RCC 7860 (cell line): ENCODE measurements at places on chromosomes 13 and 19.

- DNase-seq = no peak
These were observed 379.6 kb downstream of the SLITRK6 start for GRCh38 chr13:85419611-85420010.

DNA sequence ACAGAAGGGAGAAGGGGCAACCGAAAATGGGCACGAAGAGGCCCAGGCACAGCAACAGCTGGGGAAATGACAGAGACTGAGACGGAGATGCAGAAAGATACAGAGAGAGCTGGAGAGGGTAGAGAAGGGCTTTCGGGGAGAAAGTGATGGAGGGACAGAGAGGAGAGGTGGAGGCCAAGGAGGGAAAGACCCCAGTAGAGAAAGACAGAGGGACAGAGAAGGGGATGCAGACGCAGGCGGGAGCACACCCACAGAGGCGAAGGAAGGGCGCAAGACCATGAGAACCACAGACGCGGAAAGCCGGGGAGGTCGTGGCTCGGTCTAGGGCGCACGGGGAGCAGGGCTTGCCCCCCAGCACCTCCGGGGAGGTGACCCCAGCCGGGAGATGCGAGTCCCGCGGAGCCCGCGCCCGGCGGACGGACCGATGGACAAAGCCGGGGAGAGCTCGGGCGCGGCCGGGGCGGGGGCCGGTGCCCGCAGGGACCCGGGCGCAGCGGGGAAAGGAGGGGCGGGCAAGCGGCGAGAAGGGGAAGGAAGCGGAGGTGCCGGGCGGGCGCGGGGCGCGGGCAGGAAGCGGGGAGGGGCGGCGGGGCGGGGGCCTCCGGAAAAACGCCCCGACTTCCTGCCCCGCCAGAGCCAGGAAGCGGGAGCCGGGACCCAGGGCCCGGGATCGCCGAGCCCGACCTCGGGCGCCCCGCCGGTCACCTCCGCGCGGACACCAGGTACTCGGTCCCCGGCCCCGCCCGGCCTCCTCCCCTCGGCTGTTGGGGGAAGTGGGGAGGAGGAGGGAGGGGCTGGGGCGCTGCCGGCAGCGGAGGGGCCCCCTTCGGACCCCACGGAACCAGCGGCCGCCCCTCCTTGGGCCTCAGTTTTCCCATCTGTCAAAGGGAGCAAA, at the start of gene ARHGEF1:
TSS of gene ARHGEF1 (plus strand) at position 617 of the 895 bp plus-strand sequence. CDS start 4,899 bp downstream, outside the sequence.
- DNase-seq = peak; percentile 15

GRCh38 chr13:73876323-73876722, 257.9 kb downstream of the KLF12 start:
- DNase-seq = no peak

DNA sequence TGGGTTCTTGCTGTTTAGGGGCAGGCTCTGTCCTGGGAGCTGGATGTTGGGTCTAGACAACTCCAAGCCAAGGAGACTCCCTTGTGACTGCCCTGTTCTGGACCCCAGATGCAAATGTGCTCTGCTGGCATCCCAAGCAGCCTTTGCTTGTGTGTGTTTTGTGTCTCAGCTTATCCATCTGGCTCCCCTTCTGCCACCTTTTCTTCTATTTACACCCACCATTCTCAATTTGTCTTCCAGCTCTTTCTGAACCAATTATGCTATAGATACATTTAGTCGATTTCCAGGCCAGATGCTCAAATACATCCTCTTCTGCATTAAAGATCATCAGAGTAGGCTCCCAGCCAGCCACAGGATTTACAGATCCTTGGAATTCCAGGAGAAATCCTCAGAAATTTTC, 115.0 kb upstream of the SLC7A1 start:
- DNase-seq = no peak

DNA sequence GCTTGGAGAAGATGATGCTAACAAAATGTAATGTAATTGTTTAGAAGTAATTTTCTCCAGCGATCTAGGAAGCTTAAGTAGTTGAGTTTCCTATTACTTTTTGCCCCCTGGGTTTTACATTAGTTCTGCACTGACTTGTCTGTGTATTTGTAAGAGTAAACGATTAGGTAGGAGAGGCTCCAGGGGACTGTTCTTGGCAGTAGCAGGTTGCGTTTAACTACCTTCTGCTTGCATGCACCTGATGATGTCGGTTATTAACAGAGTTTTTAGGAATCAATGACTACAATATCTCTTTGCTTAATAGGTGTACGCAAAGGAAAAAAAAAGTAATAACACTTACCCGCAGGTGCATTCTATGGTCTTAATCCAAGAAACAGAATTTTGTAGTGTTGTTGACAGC, 18.3 kb upstream of the UGGT2 start:
- no peak for DNase-seq

DNA sequence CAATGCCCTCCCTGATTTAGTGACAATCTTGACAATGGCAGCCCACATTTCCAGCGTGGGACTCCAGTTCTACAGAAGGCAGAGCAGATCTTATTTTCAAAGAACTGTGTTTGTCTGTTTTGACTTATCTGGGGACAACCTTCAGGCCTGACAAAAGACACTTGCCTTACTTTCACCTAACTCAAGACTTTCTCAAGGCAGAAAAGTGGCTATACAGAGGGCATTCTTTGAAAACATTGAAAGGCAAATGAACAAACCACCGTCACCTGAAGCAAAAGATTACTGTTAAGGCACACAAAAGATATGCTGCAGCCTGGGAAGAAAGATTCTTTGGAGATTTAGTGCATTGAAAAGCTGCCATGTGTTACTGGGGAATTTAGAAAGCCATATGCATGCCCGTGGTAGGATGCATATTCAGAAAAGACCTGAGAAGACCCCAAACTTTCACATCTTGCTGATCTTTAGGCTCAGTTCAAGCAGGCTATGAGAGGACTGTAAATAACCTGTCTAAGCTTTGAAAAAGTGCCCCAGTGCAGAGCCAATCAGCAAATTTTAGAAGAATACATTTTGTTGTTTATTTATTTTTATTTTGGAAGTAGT, 82.8 kb downstream of the TSC22D1 start:
- no peak for DNase-seq

GRCh38 chr13:101916775-101917474, 464.4 kb downstream of the ITGBL1 start:
- DNase-seq = no peak

DNA sequence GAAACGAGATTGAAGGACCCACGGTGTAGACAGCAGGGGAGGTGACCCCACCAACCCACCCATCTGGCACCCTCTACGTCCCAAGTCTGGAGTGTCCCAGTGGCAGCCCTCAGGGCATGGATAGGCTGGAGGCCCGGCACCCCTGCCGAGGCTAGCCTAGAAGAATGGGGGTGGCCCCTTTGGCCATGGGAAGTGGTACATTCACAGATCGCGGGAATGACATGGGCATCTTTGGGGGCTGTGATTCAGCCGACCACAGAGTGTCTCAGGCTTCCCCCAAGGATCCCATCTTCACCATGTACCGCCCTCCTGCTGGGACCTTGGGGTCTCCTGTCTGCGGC, 11.3 kb upstream of the MKNK2 start:
- DNase-seq = no peak

GRCh38 chr13:84038001-84038400, 155.7 kb upstream of the SLITRK1 start:
- DNase-seq = no peak

- no peak for DNase-seq
These were observed 6.9 kb downstream of the GPR180 start for GRCh38 chr13:94608586-94608985.

GRCh38 chr19:45443462-45444317, 20.0 kb upstream of the ERCC1 start:
- peak; percentile 90 for DNase-seq

GRCh38 chr13:20923272-20923671, 20.7 kb upstream of the XPO4 start:
- no peak for DNase-seq

DNA sequence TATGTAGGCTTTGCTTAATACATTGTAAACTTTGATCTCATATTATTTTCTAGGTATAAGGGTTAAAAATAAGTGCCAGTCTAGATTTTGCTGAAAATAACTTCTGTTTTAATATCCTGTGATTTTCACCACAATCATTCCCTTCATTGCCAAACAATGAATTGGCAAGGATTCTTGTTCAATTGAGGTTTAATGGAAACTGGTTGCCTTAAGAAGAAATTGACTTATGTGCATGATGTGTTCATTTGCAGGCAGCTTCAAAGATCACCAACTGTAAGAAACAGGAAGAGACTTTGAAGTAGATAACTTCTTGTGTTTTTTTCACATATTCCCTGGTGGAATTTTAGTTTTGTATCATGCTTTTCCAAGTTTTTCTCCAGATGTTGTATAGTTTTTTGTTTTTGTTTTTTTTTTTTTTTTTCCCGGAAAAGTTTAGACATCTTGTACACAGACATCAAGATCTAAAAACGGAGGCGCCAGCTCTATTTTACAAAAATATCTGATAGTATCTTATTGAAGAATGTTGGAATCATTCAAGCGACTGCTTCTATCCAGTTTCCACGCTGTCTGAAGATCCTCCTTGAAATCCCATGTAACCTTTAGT, 108.3 kb downstream of the POSTN start:
- no peak for DNase-seq

DNA sequence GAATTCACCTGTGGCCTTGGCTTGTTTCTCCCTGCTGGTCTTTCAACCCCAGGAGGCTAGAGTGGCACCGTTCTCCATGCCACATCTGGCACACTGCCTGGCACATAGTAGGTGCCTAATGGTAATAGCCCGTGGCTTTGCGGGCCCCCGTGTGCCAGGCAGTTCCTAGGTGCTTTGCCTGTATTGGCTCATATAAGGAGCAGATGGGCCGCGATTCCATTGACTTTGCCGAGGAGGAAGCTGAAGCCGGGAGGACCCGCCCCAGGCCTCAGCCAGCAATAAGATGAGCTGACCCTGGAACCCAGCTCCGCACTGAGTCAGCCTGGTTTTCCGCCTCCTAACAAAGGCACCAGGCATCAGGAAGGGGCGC, 807 bp downstream of the PGLYRP1 start:
- DNase-seq = no peak

- DNase-seq = no peak
These were observed 12.5 kb downstream of the SLC44A2 start for GRCh38 chr19:10637894-10638293.

DNA sequence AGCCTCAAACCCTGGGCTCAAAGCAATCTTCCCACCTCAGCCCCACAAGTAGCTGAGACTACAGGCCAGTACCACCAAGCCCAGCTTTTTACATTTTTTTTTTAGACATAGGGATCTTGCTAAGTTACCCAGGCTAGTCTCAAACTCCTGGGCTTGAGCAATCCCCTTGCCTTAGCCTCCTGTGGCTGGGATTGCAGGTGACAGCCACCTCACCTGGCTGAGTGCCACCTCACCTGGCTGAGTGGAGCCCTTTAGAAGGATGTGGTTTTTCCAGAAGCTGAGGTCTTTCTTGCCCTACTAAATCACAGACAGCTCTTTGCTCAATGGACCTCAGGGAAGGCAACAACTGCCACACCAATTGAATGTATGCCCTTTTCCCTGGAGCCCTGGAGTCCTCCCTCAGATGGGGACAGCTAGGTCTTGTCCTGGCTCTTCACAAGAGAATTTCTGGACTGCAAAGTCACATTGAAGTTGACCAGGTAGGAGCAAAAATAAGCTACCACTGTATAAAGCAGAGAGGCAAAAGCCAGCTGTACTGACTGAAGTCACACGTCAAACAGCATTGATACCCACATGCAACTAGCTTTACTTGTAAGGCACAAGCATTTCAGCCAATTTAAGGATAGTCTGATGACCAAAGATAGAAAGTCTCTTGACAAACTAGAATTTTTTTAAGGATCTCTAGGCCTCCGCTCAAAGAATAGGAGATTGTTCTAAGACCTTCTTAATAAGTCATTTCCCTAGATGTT, 14.0 kb downstream of the PDX1 start:
- DNase-seq = no peak

GRCh38 chr13:33034882-33035520, 18.8 kb downstream of the KL start:
- DNase-seq = no peak

DNA sequence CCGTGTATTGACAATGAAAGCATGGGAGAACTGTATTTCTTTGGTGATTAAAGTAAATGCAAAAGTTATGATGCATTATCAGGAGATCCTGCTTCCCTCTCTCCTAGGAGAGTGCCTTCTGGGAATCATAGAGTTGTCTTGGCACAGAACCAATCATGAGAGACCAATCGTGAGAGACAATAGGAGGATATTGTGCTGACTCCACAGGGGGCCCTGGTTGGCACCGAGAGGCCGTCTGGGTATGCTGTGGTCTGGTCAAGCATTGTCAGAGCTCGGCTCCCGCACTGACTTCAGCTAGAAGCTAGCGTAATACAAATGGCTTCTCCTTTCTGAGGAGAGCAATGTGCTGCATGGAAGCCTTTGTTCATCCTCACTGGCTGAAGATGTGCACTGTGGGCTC, 131.5 kb upstream of the GJB6 start:
- DNase-seq = peak; percentile 44

DNA sequence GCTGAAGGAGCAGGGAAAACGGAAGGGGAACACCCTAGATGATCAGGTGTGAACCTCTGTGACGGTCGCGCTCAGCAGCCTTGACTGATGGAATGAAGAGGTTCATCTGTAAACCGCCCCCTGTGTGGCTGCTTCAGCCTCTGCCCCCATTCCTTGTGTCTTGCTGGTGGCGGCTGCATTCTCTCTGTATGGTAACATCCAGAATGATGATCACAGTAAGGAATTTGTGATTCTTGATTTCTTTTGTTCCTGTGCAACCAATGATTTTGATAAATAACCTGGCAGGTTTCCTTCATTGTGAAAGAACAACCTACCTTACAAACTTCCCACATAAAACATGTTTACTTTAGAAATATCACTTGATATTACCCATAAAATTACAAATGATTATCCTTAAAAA, 118.7 kb upstream of the MCF2L start:
- no peak for DNase-seq

DNA sequence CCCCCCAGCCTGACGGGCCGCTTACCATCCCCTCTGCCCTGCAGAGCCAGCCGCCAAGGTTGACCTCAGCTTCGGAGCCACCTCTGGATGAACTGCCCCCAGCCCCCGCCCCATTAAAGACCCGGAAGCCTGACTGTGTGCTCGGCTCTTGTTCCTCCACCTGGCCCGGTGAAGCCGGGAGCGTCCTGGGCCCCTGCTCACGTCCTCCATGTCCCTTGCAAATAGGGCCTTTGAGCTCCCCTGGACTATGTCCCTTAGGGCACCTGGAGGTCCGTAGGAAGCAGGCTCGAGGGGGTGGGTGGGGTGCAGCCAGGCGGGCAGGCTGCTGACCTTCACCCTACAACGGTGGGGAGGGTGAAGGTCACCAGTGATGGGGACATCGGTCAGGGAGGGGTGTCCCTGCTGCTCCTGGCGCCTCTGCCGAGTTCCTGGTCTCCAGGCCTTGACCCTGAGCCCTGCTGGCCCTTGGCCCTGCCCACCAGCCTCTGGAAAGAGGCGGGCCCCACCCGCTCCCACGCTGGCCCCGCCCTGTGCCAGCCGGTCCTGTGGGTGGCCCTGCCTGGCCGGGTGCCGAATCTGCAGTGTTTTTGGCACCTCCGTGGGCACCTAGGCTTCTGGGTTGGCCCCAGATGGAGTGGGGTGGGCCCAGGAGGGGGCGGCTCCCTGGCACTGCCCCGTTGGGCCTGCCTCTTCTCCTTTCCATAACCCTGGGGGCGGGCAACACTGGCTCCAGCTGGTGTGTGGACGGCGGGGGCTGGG, 3.3 kb downstream of the ATP5F1D start:
- peak; percentile 21 for DNase-seq

- DNase-seq = peak; percentile 24
These were observed 195.2 kb downstream of the TSHZ3 start for GRCh38 chr19:31154021-31154420.
